ENCODE measurements at places on chromosomes 6 and 20.

GRCh38 chr20:32189691-32190615, 17.6 kb downstream of the PLAGL2 start:
- peak overlapping the region; percentile 81 for H3K27ac ChIP-seq
- no peaks in the 10 kb centered on the region for H3K27me3 ChIP-seq
- peaks cover 30% of the 10 kb centered on the region for H3K36me3 ChIP-seq
- peak overlapping the region; percentile 74 for H3K4me3 ChIP-seq
- peaks cover 22% of the 10 kb centered on the region for H3K4me1 ChIP-seq

- H3K36me3 ChIP-seq = peaks cover 5% of the 10 kb centered on the region
- H3K27me3 ChIP-seq = no peaks in the 10 kb centered on the region
- H3K4me1 ChIP-seq = peaks cover 5% of the 10 kb centered on the region
- no peak overlapping the region for H3K4me3 ChIP-seq
These were observed 50.7 kb upstream of the HBS1L start for GRCh38 chr6:135105299-135105698.

DNA sequence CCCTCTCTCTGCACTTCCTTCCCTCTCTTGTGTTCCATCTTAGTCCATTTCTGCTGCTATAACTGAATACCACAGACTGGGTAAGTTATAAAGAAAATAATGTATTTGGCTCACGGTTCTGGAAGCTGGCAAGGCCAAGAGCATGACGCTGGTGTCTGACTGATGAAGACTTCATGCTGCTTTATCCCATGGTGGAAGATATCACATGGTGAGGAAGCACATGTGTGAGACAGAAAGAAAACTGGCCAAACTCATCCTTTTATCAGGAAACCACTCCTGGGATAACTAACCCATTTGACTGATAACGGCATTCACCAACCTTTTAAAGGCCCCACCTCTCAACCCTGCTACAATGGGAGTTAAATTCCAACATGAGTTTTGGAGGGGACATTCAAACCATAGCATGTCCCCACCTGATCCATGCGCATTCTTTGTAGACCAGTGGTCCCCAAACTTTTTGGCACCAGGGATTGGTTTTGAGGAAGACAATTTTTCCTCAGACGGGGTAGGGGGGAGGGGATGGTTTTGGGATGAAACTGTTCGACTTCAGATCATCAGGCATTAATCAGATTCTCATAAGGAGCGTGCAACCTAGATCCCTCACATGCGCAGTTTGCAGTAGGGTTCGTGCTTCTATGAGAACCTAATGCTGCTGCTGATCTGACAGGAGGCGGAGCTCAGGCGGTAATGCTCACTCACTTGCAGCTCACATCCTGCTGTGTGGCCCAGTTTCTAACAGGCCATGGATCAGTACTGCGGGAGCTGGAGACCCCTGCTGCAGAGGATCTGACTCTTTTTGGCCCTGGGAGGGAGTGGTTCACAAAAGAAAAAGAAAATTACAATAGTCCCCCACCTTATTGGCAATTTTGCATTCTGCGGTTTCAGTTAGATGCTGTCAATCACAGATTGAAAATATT, 71.7 kb upstream of the RNF24 start:
- H3K4me1 ChIP-seq = peaks cover 26% of the 10 kb centered on the region
- peaks cover 6% of the 10 kb centered on the region for H3K36me3 ChIP-seq
- DNase-seq = no peak
- no peak overlapping the region for H3K27ac ChIP-seq

- peak; percentile 64 for DNase-seq
- H3K27ac ChIP-seq = peak overlapping the region; percentile 99
- peaks cover 15% of the 10 kb centered on the region for H3K36me3 ChIP-seq
- no peaks in the 10 kb centered on the region for H3K27me3 ChIP-seq
These were observed 83.4 kb upstream of the ASF1A start for GRCh38 chr6:118810420-118811027.

DNA sequence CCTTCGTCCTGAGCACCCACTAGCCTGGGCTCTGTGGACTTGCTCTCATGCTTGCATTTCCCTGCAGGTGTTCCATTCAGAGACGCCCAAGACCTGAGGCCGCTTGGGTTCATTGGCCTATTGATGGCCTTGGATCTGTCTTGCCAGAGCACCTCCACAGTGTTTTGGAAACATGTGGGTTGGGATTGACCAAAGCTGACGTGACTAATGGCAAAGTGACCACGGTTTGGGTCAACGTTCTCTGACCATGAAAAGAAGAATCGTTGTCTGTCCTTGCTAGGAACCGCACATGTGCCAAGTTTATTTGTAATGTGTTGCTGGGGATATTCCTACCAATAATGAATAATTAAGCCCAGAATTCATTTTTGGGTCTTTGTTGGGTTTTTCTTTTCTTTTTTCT, 29.8 kb upstream of the BMP6 start:
- no peaks in the 10 kb centered on the region for H3K4me1 ChIP-seq
- no peak overlapping the region for H3K27ac ChIP-seq
- H3K36me3 ChIP-seq = no peaks in the 10 kb centered on the region
- peaks cover 62% of the 10 kb centered on the region for H3K27me3 ChIP-seq
- no peak for DNase-seq

DNA sequence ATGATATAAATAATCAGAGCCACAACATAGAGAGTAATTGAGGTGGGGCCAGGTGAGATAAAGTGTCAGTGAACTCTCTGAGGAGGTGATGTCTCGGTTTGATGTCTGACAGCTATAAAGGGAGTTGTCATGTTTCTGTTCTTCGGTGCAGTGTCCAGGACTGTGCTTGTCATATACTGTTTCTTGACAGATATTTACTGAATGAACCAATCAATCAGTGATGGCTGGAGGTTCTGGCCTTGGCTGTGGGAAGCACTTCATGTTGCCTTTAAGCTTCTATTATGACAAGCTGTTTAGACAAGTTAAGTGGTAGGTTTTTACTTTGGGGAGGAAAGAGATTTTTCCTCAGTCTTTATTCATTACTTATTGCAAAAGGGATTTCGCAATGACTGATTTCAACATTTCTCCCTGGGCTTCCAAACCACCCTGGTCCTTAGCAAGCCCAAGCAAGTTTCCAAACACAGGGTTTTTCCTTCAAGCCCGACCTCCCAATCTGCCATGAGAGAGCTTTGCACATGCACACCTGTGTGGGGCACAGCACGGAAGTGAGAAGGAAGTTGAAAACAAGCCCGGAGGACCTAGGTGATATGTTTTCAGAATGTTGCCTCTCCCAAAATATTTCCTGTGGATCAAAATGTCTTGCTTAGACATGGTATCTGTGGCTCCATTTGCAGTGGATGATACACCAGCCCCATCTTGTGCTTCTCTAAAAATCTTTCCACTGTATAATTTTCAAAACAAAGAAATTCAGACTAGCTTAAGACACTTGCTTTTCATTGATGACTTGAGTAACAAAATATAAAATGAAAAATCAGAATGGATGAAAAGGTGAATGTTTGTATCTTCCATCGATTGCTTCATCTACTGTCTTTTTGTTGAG, 567.3 kb upstream of the BTBD3 start:
- no peak overlapping the region for H3K4me3 ChIP-seq
- H3K36me3 ChIP-seq = no peaks in the 10 kb centered on the region
- no peaks in the 10 kb centered on the region for H3K27me3 ChIP-seq
- DNase-seq = no peak
